Glomerular endothelial cell (primary cell): ENCODE measurements at places on chromosomes 3 and 15.

- no peak for DNase-seq
Observed at GRCh38 chr3:151925876-151926275, 52.4 kb downstream of the SUCNR1 start.

DNA sequence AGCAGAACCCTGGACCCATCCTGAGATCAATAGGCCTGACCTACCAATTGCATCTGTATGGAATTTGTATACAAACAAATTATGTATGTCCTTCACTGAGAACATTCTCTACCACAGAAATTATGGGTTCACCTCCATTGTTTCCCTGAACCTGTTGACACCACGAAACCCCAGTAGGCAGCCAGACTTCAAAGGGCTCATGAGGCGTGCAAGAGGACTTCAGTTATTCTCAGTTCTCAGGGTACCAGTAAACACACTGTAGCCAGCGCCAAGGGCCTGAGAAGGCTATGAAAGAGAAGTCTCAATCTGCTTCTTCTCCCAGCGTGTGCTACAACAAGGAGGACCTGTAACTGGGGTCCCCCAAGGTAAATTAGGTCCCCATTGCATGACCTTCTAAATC is 254.9 kb upstream of the GOLGA6L4 start:
- DNase-seq = no peak

GRCh38 chr3:156816091-156816793 is 9.9 kb upstream of the LEKR1 start:
- no peak for DNase-seq

DNA sequence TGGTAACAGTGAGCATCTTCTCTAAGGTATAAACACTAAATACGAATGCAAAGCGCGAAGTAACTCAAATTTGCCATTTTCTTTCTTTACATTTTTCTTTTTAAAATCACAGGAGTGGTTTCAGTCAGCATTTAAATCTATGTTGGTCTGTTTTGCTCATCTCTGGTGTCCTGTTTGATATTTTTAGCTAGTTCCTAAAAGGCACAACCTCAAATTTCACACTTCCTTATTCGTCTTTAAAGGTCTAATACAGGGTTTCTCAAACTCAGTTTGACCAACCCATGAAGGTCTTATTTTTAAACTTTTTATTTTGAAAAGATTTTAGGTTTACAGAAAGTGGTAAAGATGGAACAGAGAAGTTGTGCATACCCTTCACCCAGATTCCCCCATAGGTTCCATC is 201.1 kb downstream of the MAGI1 start:
- DNase-seq = no peak

GRCh38 chr3:176574786-176575185 is 622.5 kb downstream of the TBL1XR1 start:
- DNase-seq = no peak

DNA sequence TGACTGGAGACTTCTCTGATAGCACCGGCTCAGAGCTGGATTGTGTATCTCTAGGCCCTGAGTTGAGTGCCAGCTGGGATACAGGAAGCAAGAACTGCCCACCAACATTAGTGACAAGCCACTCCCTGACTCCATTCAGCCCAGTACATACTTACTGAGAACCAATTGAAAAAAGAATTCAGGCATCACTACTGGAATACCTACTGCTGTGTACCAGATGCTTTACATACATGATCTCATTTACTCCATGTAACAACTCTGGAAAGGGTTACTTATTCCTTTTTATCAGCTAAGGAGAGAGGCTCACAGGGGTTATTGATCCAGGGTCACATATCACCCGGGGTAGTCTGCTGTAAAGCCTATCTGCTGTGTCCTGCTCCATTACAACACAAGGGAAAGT is 1.3 kb upstream of the SYN2 start:
- DNase-seq = no peak

DNA sequence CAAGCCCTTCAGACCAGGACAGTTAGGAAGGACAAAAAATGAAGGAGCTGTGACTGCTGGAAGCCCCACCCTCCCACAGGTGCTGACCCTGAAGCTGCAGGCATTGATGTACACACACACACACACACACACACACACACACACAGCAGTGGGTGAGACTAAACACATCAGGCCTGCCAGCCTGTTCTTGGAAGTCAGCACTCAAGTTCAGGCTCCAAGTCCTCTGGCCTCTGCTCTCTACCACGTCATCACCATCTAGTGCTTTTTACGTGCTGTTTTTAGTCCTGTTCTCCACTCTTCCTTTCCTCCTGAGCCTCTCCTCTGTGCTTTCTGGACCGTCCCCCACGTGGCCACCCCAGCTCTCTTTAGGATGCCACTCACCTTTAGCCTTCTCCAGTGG is 5.4 kb upstream of the KBTBD12 start:
- DNase-seq = no peak

DNA sequence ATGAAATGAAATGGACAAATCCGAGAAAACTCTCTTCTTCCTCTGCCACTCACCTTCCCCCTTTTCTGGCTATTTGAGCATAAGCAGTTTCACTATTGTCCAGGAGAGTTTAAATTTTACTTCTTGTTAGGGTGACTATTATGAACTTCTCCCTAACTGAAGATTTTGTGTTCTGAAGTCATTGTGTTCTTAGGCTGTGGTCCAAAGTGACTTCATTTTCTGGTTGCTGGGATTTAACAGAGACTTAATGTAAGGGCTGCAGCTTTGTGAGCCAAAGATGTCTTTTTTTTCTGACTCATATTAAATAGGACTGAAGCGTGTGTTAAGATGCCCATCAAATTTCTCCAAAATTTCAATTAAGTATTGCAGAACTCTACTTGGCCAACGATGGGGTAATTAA is 46.5 kb upstream of the FSTL1 start:
- no peak for DNase-seq

DNA sequence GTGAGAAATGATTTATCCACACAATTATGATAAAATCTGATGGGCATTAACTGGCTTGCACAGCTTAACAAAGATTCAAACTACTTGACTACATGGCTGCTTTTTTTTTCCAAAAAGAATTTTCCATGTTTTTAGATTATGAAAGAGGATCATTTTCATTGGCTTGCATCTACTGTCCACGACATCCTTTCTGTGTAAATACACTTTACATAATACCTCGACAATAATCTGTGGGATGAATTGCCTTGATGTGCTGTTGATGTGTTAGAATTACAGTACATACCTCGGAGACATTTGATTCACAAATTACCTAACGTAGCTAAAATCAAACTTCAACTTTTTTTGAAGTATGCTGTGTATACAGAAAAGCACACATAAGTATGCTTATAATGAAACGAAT is 104.4 kb downstream of the PPP2R3A start:
- no peak for DNase-seq

DNA sequence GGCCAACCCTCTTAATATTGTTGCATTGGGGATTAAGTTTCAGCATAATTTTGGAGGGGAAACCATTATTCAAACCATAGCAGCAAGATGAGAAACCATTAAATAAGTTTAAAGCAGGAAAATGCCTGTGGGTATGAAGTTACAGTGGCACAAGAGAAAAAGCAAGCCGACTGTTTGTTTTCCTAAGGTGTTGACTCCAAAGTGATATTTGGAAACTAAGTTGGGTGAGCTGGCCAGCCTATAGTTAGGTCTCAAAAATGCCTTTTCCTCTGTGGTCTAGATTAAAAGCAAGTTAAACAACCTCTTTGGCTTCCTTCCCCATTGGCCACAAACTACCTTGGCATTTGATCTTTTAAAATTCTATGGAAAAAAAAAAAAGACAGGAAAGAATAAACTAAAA is 419.8 kb upstream of the AZI2 start:
- no peak for DNase-seq

DNA sequence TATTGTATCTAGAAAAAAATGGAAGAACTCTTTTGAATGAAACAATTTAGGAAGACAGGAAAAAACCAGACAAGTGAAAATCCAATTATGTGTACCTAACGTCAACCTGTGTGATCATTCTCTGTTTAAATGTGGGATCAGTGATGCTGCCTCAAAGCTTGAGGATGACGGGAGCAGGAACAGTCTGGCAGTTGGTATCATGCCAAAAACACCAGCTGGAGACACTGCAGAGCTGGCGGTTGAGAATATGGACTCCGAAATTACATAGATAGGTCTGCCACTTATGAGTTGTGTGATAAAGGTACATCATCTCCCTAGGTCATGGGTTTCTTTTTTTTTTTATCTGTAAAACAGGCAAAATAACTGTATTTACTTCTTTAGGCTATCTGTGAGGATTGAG is 480.5 kb downstream of the CNTN4 start:
- DNase-seq = no peak

GRCh38 chr3:28376424-28376823 is 27.8 kb upstream of the AZI2 start:
- DNase-seq = no peak

DNA sequence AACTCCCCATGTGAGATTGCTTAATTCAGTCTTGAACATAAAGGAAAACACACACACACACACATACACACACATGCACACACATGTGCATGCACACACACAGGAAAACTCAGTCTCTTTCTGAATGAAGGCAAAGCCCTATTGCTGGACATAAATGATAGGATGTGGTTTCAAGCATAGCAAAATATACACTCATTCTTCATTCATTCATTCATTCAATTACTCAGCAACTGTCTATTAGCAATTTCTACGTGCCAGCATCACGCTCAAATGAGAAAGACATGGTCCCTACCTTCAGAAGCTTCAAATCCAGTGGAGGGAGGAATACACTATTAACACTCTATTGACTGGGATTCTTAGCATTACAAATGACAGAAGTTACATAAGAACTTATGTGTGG is 41.8 kb upstream of the UBE2E2 start:
- no peak for DNase-seq

GRCh38 chr3:14016900-14017475 is 107.7 kb downstream of the CHCHD4 start:
- no peak for DNase-seq

- no peak for DNase-seq
Observed at GRCh38 chr15:31954374-31955172, 75.7 kb upstream of the CHRNA7 start.

DNA sequence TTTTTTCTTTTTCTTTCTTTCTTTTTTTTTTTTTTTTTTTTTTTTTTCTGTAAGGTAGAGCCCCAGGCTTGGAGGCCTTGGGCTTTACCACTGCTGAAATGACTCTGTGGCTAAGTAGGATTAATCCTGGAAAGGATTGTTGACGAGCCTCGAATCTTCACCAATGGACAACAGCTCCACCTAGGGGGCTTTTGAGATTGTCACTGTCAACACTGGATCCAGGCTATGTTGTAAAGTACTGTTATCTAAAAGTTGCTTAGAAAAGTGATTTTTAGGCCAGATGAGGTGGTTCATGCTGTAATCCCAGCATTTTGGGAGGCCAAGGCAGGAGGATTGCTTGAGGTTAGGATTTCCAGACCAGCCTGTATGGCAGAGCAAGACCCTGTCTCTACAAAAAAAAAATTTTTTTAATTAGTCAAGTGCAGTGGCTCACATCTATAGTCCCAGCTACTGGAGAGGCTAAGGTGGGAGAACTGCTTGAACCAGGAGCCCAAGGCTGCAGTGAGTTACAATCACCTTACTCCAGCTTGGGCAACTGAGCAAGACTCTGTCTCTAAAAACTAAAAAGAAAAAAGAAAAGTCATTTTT is 41.6 kb downstream of the KLHL18 start:
- peak; percentile 74 for DNase-seq

- no peak for DNase-seq
Observed at GRCh38 chr15:76533995-76534394, 197.4 kb downstream of the ISL2 start.

GRCh38 chr3:146166415-146166821 is 5.4 kb upstream of the PLOD2 start:
- no peak for DNase-seq

DNA sequence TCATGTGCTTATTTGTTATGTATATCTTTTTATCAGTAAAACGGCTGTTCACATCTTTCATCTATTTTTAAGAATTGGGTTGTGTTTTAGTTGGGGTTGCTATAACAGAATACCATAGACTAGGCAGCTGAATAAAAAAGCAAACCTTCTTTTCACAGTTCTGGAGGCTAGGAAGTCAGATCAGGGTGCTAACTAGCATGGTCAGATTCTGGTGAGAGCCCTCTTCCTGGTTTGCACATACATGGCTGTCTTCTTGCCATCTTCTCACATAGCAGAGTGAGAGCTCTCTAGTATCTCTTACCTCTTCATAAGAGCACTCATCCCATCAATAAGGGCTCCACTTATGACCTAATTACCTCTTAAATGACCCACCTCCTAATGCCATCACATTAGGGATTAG is 33.8 kb downstream of the NMD3 start:
- DNase-seq = no peak
